GM19239 (cell line): ENCODE measurements at places on chromosomes 3 and 15.

DNA sequence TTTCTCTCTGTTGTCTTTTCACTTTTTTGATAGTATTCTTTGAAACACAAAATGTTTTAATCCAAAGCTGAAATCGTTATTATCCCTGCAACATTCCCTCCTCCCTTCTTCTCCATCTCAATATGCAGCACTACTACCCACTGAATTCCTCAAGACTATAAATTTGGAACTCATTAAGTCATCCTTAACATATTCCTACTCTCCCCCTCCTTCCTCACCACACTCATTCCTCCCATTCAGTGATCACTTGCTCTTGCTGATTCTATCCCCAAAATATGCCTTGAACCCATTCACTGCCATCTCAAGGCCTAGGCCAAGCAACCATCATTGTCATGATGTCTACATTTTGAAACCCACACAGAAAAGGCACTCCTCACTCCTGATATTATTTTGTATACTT, 2.4 kb upstream of the PIK3R4 start:
- DNase-seq = no peak

- no peak for DNase-seq
Measured at GRCh38 chr3:57281715-57282114, 10.8 kb downstream of the ASB14 start.

DNA sequence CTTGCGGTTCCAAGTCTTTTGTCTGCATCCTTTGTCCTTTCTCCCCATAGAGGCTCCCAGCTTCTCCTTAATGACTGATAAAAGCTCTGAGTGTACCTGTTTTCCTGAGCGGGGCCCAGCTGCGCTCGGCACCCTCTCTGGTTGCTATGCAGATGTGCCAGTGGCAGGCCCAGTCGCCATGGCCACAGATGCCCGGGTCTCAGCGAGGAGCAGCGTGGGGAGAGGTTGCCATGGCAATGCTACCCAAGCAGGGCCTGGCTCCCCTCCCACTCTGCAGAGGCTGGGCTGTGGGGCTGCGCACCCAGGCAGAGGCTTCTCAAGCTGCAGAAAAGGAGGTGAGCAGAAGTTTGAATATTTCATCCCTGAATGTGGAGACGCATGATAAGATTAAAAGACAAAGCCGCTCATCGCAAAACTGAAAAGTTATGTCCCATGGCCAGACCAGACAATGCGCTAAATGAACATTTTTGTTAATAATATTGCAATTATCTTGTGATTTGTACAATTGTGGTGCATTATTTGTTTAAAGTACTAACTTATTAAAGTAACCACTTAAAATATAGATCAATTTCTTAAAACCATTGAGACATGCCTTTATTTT, 66.1 kb downstream of the TPRA1 start:
- no peak for DNase-seq

- no peak for DNase-seq
Measured at GRCh38 chr15:80977627-80978036, 12.0 kb downstream of the MESD start.

DNA sequence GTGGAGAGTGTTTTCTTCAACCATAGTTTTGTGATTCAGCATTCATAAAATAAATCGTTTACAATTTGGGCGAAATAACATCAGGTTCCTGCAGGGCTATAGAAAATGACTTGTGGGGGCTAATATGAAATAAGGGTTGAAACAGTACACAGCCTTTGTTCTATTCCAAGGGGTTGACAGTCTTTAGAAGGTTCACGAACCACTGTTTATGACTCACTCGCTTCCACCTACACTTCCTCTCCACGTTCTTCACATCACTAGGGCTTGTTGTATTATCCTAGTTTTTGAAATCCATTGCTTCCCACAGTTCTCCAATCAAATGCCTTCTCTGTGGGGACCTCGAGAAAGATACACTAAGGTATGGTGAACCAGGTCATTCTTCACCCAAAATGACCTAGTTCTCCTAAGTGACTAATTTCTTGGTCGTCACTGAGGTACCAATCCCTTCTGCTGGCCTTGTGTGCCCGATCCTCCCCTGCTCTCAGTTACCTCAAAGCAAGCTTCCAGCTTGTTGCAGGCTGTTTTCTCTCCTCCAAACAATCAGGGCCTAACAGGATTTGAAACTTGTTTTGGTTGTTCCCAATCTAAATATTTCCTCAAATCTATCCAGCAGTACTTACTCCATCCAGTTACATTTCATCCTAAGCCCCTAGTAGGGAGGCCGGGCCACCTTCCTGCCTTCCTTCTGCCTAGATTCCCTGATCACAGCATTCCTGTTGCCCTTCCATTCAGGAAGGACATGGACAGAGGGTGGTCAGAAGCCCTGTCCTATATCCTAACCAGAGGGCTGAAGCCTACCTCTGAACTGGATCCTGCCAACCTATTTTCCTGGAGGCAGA, 23.1 kb upstream of the TBL1XR1 start:
- DNase-seq = no peak

DNA sequence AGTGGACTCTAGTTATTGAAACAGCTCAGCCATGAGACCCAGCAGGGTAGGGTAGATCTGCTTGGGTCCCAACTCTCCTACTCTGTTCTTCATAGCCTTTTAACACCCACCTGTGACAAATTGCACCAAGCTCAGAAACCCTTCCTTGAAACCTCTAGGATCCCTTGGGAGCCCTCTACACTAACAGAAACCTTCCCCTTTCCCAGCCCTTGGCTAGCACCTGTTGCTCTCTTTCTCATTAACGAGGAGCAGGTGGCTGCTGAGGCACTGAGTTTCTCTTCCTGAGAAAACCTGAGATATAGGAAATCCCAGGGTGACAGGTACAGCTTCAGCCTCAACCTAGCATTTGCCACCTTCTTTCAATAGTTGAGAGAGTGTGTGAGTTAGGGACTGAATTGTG, 88.3 kb upstream of the CLSTN2 start:
- no peak for DNase-seq

DNA sequence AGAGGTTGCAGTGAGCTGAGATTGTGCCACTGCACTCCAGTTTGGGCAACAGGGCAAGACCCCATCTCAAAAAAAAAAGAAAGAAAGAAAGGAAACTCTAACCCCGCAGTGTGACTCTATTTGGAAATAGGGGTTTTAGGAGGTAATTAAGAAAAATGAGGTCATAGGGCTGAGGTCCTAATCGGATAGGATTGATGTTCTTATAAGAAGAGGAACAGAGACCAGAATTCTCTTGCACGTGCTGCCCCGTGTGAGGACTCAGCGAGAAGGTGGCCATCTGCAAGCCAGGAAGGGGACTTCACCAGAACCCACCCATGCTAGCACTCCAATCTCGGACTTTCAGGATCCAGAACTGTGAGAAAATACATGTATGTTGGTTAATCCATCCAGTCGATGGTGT, 25.8 kb downstream of the KLHL6 start:
- DNase-seq = no peak

- no peak for DNase-seq
Measured at GRCh38 chr3:146178006-146178689, 17.2 kb upstream of the PLOD2 start.

- DNase-seq = no peak
Measured at GRCh38 chr15:36877294-36877693, 223.1 kb downstream of the MEIS2 start.

DNA sequence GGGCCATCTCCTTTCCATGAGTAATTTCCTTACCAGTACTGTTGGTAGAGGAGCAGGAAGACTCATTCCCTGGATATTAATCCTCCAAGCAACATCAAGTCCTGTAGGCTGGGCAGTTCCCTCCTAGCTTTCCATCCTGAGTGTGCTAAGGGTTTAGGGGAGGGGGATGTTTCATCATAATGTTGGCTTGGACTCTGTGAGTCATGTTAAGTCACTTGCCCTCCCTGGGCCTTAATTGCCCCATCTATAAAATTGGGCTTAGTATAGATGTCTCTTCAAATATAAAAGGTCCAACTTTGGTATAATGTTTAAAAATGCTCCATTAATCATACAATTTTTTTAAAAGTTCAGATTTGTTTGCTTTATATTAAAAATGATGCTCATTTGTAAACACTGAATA, 52.7 kb downstream of the TLE3 start:
- DNase-seq = no peak

GRCh38 chr15:28881600-28881999, 4.2 kb upstream of the APBA2 start:
- no peak for DNase-seq

- no peak for DNase-seq
Measured at GRCh38 chr15:57158589-57158988, 217.7 kb upstream of the CGNL1 start.

- no peak for DNase-seq
Measured at GRCh38 chr3:187900993-187901755, 155.9 kb upstream of the BCL6 start.

DNA sequence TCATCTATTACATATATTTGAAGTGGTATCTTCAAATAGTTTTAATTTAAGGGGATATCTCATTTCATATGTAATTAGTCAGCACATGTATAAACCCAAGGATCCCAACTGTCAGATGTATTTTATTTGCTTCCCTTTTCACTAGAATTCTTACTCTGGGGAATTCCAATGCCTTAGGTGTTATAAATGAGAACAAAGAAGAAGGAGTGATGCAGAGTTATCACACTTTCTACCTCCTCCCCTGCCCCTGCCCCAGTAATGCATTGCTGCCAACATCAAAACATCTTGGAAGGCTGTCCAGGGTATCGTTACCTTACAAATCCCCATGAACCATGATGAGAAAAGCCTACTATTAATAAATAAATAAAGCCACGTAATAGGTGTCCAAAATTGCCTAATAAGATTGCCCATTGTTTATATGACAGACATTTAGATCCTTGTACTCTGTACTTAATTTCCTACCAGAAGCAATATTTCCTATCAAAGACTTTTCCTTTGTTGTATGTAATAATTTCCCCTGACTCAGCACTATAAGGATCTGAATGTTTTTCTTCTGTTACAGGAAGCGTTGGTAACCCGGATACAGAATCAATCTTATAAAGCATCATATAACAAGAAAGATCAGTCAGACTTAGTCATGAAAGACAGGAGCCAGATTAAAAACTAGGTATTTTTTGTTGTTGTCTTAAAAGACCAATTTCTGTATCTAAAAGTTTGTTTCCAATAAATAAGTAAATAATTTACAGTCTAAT, 38.8 kb downstream of the CBLB start:
- no peak for DNase-seq

- no peak for DNase-seq
Measured at GRCh38 chr3:167653760-167654159, at the start of gene WDR49. WDR49 (minus strand) TSS chr3:167653942; CDS start chr3:167653425, 517 bp downstream.

DNA sequence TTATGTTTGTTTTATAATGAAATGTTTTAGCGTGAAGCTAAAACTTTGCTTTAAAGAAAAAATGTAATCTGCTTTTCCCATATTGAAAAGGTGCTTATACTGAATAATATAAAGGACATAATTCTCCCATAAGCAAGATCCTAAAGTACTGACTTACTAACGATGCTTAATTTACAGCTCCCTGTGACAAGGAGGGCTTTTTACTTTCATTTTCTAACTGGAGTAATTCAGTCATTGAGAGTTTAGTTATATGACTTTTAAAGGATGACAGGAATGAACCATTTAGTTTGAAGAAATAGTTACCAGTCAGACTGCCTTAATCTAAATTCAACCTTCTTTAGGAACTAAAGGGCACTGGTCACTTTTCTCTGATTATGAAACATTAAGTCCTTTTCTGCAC, 19.3 kb upstream of the ZPLD1 start:
- DNase-seq = no peak

DNA sequence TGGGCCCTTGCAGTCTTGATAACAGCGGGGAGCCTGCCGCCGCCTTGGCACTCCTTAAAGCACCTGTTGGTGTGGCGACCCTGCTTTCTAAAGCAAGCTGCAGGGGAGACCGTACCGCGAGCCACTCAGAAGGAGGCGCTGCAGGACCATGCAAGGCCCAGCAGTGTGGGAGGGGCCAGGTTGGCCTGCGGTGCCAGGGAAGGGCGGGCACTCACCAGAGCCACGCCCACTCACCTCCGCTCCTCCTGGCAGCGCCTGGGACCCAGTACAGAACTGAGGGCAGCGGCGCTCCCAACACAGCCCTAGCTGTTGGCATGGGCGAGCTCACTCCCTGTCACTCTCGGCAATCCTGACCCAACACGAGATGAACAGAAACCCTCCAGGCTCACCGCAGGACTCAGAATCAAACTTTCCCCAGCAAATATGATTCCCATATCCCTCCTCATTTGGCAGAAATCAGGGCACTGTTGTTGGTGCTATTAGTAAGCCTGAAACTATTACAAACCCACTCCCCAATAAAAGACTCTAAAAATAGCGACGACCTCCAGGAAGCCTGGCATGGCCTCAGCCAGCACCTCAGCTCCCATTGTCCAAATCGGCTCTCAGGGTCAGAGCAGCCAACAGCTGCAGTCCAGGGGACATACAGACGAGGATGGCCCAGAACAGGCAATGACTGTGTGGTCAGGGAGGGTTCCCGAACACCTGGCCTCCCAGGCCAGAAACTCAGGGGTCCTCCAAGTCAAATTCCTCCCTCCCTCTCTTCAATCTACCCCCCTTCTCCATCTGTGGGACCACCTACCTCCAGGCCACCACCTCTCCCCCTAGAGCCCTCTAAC, 77.2 kb downstream of the TBC1D2B start:
- peak; percentile 53 for DNase-seq

GRCh38 chr3:188469228-188469885, 315.4 kb downstream of the LPP start:
- no peak for DNase-seq

DNA sequence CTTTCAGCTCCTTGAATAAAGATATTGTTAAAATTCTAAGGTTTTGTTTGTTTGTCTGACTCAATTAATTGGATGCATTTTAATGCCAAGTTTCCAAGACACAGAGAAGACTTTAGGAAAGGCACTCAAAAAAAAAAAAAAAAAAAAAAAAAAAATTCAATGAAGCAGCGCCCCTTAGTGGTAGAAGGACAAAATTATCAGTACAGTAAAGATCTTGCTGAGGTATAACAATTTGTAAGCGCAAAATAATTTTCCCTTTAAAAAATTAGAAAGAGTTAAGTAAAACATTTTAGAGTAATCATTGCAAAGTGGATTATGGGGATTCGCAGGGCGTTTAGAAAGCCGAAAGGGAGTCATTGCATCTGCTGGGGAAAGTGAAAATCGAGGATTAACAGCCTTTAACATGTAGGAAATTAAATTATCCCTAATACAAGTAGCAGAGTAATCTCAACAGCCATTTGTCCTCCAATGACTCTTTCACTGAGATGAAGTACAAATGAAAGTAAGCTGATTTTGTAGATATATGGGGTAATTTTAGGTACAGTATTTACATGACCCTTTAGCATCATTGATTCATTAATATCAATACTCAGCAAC, 5.8 kb upstream of the DIS3L start:
- DNase-seq = no peak

GRCh38 chr3:171981271-171981605, 58.1 kb upstream of the FNDC3B start:
- no peak for DNase-seq

GRCh38 chr3:139122612-139123011, 77.9 kb upstream of the PRR23C start:
- DNase-seq = no peak

DNA sequence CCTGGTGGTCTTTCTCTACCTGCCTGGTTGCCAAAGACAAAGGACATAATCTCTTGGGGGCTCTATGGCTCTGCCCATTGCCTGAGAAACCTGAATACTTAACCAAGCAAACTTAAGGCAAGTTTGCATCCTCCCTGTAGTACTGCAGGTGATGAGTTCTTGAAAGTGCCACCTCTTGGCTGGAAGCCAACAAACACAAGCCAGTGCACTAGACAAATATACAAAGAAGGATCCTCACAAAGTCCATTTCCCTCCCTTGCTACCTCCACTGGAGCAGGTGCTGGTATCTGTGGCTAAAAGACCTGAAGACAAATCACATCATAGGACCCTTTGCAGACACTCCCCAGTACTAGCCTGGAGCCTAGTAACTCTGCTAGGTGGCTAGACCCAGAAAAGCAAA, 772.3 kb downstream of the SI start:
- no peak for DNase-seq
